ENCODE measurements at places on chromosomes 2 and 18.
A peak's percentile ranks its signal among the peaks of the same experiment; 100 is the strongest.

GRCh38 chr2:236968101-236968879 lies 117.4 kb upstream of the COPS8 start:
- no peak for DNase-seq

DNA sequence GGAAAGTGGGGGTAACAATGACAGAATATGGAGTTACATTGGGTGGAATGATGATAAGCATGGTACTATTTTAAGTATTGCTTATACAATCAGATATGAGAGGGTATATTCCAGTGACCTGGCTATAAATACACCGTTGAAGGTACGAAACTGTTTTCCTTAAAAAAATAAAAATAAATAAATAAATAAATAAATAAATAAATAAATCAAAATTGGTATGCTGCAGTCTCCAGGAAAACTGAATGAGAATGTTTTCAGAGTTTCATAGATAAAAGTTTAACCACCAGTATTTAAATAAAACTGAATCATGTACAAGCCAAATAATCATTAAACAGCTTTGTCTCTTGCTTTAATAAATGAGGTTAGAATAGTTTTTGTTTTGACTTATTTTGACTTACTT lies 71.4 kb downstream of the METTL8 start:
- DNase-seq: no peak

GRCh38 chr2:98769114-98769476 lies 38.2 kb upstream of the MGAT4A start:
- DNase-seq: no peak

- DNase-seq: peak; percentile 84
Measured at GRCh38 chr2:46461011-46461674, 18.2 kb upstream of the TMEM247 start.

DNA sequence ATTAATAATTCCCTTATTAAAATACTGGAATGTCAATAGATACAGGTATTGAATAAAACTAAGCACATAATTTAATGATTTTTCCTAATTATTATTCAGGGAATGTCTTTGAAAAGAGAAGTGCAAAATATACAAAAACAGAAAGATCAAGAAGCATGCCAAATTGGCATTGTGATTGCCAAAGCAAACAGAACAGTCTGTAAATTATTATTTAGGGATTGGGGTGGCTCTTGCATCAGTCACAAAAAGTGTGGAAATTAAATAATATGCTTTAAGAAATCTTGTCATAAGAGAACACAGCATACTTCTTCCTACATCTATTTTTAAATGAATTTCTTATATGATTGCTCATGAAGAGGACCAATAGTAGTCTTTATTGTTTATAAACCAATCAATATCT lies 1211.9 kb downstream of the DPP10 start:
- DNase-seq: no peak

- DNase-seq: no peak
Measured at GRCh38 chr2:42049221-42050009, 1.6 kb downstream of the PKDCC start.

- DNase-seq: peak; percentile 22
Measured at GRCh38 chr2:16725549-16725948, 59.9 kb upstream of the CYRIA start.

GRCh38 chr18:3452750-3453539 lies 3.0 kb downstream of the TGIF1 start:
- no peak for DNase-seq

DNA sequence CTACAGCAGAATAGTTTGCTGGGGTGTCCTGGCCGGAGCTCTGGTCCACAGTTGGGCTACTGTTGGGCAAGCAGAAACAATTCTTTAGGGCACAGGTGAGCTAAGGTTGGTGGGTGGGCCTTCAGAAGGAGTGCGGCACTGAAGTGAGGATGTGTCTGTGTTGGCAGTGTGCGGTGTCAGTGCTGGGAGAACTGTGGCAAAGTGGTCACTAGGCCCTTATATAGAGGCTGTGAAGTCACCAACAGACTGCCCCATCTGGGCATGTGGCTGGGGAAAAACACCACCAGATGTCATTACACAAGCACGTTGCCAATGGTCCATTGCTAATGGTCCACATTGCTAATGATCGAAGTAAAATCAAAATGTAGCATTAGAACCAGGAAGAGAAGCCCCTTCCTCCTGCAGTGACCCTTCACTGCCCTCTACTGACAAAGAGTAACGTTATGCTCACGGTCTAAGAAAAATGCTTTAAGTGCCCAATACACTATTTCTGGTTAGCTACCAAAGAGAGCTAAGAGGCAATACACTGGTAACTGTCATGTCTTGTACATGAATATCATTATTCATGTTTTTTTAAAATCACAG lies 21.3 kb downstream of the SCN1A start:
- no peak for DNase-seq

GRCh38 chr18:24060644-24061043 lies 46.1 kb downstream of the TTC39C start:
- DNase-seq: no peak

- DNase-seq: no peak
Measured at GRCh38 chr2:202149155-202149762, 76.2 kb downstream of the KIAA2012 start.

DNA sequence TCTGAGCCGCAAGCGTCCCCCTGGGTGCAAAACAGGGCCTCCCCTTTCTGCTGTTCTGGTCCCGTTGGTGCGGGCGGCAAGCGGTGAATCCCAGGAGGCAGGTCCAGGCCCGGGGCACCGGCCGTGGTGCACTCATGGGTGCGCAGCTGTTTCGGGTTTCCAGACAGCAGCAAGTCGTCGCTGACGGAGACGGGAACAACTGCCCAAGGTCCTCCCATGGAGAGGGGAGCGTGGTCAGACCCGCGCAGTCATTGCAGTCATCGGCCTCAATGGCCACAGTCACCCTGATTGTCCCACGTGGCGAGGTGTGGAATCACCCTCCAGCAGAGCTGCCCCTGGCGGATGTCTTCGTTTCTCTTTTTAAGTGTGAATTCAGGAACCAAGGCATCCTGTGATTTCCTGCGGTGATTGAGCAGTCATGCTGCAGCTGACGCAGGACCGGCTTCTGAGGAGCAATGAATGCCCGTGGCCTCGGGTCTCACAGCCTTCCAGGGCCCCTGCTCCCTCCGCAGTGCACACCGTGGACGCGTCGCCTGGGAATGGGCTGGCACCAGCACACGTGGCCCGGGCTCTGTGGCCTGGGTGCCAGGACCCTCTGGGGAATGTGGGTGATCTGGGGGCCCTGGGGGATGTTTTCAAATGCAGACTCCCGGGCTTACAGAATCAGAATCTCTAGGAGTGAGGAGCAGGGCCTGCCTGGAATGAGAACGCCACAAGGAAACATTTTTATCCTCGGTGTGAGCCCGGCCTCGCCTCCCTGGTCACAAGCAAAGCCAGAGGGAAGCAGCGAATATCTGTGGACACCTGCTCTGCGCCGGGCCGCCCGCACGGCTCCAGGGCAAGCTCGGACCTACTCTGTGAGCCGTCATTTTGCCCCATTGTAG lies 244.2 kb upstream of the SALL3 start:
- DNase-seq: no peak

DNA sequence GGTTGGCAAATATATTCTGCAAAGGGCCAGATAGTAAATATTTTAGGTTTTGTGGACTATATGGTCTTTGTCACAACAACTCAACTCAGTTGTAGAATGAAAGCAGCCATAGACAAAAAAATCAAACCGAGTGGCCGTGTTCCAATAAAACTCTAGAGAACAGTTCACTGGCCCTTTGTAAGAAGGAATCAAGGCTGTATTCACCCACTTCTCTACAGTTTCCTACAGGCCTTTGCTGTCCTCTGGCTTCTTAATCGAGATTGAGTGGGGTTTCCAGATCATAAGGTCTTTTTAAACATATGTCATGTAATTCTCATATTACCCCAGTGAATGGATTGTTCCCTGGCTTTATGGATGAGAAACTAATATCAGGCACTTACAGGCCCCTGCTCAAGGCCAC lies 448.9 kb upstream of the ETAA1 start:
- DNase-seq: no peak

GRCh38 chr2:108835040-108835439 lies 48.5 kb downstream of the CCDC138 start:
- DNase-seq: peak; percentile 61

DNA sequence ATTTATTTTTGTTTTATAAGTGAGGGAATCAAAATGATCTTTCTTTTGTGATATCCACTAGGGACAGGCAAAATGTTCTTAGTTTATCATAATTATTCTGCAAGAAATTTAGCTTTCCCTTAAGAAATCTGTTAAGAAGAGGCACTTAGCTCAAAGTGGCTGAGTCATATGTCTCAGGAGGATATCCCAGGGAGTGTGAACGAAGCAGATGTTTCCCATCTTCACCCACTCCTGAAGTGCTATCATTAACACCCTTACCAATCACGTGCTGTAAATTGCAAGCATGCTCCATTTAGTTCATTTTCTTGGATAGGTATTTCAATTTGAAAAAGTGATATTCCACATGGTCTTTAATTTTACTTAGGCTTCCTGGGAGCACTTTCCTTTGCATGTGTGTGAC lies 774.3 kb upstream of the TMEFF2 start:
- no peak for DNase-seq

- no peak for DNase-seq
Measured at GRCh38 chr18:43866696-43867095, 589.4 kb upstream of the SYT4 start.

- DNase-seq: no peak
Measured at GRCh38 chr2:188443207-188443606, 151.5 kb downstream of the GULP1 start.

DNA sequence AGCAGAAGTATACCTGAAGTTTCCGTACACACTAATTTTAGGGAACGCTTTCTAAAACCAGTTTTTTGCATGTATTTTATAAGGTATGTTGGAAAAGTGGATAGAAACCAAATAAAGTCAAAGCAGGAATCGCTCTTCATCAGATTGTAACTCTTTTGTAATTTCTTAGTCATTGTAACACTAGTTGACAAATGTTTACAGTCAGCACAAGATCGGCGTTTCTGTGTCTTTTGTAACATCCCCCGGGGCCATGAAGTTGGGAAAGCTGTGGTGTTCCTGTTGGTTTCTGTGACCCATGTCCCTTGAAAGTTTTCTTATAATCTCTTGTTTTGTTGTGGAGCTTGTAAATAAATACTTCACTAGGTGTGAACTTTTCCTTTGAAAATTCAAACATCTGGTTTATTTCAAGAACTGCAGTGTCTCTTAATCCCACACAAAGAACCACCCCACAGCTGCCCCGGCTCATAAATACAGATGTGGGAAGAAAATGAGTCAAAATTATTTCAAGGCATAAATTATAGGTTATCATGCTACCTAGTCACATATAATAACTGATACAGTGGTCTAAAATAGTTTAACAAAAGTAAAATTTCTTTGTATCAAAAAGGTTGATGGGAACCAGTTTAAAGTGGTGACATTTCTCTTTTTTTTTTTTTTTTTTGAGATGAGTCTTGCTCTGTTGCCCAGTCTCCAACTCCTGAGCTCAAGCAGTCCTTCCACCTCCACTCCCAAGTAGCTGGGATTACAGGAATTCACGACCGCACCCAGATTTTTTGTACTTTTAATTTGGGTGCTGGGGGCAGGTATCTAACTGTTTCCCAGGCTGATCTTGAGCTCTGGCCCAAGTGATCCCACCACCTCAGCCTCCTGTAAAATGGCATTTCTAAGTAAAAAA lies 751 bp upstream of the NMI start:
- no peak for DNase-seq

- no peak for DNase-seq
Measured at GRCh38 chr18:48546396-48546795, 7.6 kb downstream of the CTIF start.

DNA sequence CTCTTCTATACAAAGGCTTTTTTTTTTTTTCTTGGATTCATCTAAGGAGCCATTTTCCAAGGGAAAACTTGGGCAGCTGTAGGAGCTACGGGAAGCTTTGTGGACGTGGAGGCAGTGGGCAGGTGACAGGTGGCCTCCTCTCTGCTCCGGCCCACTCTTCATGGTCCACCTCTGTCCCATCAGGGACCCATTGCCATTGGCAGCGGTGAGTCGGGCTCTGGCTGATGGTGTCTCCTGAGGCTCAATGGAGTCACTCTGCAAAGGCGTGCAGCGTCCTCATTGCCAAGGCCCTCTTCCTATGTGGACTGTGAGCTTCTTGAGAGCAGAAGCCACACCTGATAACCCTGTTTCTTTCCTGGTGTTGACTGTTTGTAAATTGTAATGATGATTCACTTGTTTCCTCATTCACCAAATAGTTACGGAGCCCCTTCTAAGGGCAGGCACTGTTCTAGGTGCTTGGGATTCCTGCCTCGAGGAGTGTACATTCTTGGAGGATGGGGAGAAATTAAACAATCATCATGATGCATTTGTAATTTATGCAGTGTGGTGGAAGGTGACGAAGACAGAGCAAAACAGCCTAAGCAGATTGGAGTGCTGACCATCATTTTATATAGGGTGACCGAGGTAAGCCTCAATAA lies 240.3 kb upstream of the HS6ST1 start:
- DNase-seq: no peak

GRCh38 chr2:59786684-59787083 lies 766.8 kb downstream of the BCL11A start:
- DNase-seq: no peak

GRCh38 chr2:142724186-142724585 lies 153.3 kb upstream of the KYNU start:
- no peak for DNase-seq

DNA sequence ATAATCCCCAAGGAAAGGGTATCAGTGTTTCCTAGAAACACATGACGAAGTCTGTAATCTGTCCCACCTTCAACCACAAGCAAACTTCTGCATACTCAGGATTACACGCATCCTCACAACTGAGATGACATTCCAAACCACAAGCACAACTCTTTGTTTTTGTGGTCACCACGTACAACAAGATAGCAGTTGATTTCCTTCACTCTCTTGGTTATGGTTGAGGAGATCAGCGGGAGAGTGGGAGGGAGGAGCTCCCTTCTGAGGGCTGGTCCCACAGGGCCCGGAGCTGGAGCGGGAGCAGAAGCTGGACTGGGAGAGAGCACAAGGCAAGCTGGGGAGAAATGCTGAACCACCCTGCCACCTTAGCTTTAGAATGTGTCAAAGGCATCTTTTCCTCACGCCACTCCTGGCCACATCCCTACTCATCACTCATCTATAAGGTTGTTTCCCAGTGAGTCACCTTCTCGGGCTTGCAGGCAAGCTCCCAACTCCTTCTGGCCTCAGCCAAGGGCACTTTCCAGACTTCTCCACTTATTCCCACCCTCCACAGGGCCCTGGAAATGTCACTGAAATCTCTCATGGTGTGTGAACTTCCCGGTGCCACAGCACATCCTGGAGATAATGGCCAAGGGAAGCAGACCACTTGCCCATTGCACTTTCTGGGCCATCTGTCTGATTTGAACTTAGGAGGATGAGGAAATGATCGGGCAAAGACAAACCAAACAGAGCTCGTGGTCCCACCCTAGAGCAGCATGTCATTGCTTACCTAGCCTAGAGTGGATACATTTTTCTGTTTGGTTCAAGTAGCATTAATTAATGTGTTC lies 98.9 kb upstream of the LGALSL start:
- no peak for DNase-seq
